Stimulated activated effector memory CD8-positive, alpha-beta T cell treated with anti-CD3 and anti-CD28 coated beads, Interleukin-12 subunit alpha, Interleukin-12 subunit beta, amount 100 ng/mL, for 72 hours (primary cell): ENCODE measurements at places on chromosomes 6 and 20.
A peak's percentile ranks its signal among the peaks of the same experiment; 100 is the strongest.

DNA sequence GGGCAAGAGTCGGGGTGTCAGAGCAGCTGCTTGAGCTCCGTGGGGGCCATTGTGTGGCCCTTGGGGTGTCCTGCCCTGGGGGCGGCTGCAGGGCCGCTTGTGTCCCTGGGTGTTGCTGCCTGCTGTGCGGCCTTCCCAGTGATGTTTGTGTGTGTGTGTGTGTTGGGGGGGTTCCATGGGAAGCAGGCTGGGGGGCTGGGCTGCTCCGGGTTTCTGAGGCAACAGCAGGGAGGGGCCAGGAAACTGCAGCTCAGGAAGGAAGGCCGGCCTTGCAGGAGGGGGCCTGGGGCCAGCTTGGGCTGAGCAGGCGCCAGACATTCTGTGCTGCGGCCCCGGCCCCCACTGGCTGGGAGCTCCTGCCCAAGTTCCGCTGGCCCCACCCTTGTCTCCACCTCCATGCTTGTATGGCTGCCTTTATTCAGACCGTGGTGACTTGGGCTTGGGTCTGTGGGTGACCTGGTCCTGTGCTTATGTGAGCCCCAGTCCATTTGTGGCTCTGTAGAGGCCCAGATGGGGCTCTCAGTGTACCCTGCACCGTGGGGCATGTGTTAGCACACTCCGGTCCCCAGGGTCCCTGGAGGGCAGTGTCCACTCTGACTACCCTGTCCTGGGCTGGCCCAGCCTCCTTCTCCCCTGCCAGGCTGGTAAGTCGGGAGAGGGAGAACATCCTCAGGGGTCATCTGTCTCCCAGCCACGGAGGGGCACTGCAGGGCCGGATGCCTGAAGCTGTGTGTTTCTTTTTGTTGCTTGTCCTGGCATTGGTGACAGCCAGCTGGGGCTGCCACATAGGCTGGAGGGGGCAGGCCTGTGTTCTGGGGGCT, 4.6 kb upstream of the SOX18 start:
- no peak for DNase-seq

- no peak for DNase-seq
Measured at GRCh38 chr6:75402296-75402695, 91.3 kb downstream of the FILIP1 start.

DNA sequence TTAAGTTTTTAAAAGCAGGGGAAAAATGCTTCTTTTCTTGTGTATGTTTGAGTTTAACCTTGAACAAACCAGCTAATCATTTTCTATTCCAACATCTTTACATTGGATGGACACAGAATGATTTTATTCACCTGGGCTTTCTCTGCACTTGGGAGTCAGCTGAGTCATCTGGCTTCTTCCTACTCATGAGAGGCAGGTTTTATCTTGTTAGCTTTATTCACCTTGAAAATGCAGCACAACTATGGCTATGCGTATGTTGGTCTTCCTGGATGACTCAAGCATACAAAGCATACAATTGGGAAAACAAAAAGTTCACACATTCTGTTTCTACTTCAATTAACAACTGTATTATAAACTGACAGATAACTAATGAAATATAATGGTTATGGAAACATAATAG, 737.7 kb downstream of the FRK start:
- DNase-seq: no peak

DNA sequence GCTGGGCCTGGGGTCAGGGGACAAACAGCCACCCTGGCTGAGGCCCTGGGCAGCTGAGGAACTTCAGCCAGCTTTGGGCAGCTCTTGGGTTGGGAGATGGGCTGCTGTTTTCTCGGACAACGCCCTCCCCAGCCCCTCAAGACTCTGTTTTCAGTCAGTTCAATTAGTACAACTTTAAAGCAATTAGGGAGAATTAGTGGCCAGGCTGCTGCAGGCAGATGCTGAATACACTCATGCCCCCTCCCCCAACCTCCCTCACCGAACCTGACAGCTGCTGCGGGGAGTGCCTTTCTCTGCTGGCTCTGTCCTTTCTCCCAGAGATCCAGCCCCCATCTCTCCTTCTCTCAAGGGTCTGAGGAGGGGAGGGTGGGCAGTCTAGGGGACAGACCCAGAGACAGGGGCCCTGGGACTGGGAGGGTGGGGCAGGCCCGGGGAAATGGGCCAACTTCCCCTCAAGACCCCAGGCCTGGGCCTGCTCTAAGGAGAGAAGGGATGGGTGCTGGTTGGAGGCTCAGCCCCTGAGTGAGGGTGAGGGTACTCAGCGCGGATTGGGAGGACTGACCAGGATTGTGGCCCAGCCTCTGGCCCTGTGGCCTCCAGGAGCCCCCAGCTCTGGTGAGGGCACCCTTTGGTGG, 17.8 kb upstream of the MYT1 start:
- no peak for DNase-seq

GRCh38 chr6:168192901-168193815, 114.1 kb upstream of the FRMD1 start:
- no peak for DNase-seq

- no peak for DNase-seq
Measured at GRCh38 chr6:136739501-136739900, 52.8 kb downstream of the MAP3K5 start.

DNA sequence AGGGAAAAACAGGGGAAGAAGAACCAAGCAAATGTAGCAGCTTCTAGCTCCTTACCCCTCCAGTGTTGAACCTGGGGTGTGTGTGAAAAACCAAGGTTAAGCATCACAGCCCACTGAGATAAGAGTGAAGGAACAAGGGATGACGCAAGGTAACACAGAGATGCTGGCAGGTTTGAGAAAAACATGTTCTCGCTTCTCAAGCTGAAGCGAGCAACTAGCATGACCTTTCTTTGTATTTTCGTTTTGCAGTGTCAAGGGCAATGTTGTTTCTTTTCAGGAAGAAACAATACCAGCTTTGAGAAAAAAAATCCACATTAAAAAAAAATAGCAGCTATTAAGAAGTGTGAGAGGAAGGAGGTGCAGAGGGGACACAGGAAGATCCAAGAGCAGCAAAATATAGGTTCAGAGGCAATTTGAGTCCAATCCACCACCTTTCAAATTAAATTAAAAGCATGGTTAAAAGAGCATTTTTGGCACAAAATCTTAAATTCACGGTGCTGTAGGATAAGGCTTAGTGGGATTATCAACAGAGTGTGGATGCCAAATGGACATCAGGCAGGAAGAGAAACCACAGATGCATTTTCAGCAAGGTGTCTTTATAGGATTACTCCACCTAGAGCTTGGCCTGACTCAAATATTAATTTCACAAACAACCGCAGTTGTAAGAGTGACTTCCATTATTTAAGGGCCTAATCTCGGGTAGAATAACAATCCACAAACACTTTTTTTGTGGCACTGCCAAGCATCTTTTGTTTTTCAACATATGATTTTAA, 70.9 kb downstream of the SYNE1 start:
- no peak for DNase-seq

DNA sequence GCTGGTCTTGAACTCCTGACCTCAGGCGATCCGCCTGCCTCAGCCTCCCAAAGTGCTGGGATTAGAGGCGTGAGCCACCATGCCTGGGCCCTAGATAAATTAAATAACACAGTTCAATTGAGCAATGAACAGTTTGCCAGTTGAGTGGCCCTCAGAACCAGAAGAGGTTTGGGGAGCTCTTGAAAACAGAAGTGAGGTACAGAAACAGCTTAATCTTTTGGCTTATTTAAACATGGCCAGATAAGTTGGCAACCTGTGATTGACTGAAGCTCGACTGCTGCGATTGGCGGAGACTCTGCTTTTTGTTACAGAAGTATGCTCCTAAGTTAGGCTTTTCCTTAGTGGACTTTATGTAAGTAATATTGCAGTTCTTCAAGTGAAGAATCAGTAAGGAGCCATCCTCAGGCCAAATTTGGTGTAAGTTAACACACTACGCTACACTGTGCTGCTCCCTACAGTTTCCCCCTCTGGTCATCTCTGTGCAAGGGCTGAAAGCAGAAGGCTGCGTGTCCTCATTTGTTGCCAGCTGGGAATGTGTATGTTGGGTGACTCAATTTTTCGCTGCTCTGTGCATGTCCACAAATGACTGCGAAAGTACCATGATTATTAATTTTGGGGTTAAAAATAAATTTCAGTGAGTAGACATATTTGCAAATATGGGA, 9.8 kb downstream of the XRN2 start:
- DNase-seq: no peak

DNA sequence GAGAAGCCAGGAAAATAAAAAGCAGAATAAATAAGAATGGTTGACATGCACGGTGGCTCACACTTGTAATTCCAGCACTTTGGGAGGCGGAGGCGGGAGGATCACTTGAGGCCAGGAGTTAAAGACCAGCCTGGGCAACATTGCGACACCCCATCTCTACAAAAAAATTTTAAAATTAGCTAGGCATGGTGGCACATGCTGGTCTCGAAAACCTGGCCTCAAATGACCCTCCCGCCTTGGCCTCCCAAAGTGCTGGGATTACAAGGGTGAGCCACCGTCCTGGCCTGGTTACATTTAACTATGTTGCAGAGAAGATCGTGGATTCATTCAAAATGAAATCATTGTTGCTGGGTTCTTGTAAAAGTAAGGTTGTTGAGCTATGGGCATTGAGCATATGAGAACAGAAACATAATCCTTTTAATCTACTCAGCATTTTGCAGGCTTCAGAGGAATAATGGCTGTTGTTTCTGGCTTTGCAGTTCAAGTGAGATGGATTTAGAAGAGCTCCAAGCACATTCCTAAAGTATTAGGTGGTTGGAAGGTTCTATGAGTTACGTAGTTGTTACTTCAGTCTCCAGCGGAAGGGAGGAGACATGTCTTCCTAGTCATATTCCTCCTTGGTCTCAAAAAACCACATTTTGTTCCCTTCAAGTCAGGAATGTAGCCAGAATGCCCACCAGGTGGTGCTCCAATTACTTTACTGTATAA, 45.6 kb upstream of the RAB23 start:
- DNase-seq: no peak

GRCh38 chr6:160730911-160731310, 28.9 kb downstream of the PLG start:
- DNase-seq: no peak

DNA sequence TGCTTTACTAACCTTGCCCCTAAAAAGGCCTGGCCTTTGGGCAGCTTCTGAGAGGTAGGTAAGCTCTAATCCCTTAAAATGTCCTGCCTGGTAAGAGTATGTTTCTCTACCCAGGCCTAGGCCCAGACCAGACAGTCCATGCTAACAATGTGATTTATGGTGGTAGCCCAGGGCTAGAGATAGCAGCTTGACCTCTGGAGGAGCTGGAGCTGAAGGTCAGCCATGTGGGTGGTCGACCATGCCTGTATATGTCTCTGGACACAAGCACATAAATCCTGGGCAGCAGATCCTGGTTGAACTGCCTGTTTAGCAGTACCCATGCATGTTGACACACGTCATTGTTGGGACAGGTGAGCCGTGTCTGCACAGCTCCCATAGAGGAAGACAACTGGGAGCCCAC, 62.1 kb upstream of the PHACTR1 start:
- DNase-seq: no peak

DNA sequence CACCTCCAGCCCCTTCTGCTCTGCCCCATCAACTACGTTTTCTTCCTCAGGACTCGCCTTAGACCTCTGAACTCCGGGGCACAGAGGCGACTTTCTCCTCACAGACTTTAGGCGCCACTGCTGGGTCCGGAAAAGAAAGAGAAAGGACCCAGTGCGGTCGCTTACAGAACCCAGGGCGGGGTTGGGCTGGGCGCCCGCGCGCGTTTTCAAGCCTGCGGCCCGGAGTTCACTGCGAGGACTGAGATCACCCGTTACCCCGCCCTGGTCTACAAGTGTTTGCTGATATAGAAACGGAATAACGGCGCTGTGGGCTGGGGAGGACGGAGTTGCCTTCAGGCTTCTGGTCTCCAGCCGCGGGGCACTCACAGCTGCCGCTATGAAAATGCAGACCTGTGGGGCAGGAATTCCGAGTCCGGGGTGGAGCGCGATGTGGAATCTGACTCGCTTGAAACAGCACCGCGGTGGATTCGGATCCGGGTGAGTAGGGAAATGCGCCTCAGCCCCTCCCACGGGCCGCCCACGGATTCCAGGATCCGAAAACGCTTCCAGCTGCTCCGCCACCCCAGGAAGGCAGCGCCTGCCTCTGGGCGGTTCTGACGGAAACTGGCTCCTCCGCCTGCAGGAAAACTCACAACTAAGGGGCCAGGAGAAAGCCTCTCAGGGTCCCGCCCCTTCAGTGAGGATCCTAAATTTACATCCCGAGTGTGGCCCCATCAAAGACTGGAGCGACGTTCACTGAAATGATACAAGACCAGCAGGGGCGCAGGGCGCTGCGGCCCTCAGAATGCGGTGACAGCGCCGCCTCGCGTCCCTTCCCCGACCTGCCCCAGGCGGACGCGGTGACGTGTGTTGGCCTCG, 29.4 kb downstream of the HLA-F start:
- peak; percentile 76 for DNase-seq

GRCh38 chr6:46175976-46176375, 5.2 kb upstream of the ENPP5 start:
- no peak for DNase-seq

DNA sequence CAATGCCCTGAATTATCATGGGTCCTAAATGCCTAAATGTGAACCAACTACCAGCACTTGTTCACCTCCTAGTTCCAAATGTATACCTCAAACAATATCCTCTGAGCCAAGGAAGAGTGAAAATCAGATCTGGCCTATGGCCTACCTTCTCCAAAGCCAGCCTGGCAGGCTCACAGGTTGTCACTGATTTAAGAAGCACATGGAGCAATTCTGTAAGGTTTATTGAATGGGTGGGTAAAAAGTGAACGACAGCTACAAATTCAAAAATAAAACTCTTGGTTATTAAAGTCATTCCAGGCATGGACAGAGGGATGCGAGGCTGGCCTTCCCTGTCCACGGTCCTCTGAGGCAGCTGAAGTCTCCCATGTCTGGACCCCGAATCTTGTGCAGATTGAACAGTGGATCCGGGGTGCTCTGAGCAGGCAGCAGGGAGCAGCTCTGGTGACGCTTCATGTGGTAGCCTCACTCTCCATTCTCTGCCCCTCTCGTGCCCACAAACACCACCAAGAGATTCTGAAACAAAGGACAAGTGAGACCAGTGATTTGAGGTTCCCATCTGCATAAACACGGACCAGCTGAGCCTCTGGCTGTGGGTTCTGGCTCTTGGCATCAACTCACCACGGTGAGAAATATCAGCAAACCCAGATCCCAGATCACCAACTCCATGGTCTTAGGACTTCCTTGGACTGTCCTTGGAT, 14.6 kb downstream of the SNHG17 start:
- DNase-seq: no peak

DNA sequence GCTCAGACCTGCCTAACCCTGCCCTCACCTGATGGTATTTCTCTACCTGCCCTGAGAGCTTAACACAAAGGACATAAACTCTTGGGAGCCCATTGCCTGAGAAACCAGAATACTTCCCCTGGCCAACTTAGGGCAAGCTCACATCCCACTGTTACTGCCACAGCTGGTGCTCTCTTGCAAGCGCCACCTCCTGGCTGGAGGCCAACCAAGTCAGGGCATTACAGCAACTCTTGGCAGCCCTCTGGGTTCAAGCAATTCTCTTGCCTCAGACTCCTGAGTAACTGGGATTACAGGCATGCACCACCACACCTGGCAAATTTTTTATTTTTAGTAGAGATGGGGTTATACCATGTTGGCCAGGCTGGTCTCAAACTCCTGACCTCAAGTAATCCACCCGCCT, 70.1 kb downstream of the HECA start:
- no peak for DNase-seq
